Activated T-helper 2 cell treated with anti-CD3 and anti-CD28 coated beads, Interferon-gamma antibody, Interleukin-2, Interleukin-4, amounts not matched to agents 10 μg/mL and 5 μg/mL and 100 μg/mL, durations not matched to agents 14 hours and 24 hours and 36 hours (primary cell): ENCODE measurements at places on chromosomes 13 and 19. TPM values are rescaled to one million over a fixed set of nuclear protein-coding genes. Genes with fewer than 3 reads are reported as not detected.

GRCh38 chr13:42486711-42487198 is 87.2 kb upstream of the TNFSF11 start:
- peaks cover 64% of the 10 kb centered on the region for H3K36me3 ChIP-seq
- H3K4me3 ChIP-seq = no peak overlapping the region
- H3K4me1 ChIP-seq = peaks cover 32% of the 10 kb centered on the region
- H3K27ac ChIP-seq = peak overlapping the region; percentile 44
- DNase-seq = no peak

The FGF9 gene
- 0.39 and 0.60 TPM in 2 replicates for total RNA-seq

The TNFSF11 gene
- total RNA-seq = 4.4 and 5.0 TPM in 2 replicates

The SULT2A1 gene
- total RNA-seq = not detected in 2 replicates

The CABP5 gene
- total RNA-seq = not detected in 2 replicates
